SJCRH30 (cell line): ENCODE measurements at places on chromosomes 12 and 14. TPM values are rescaled to one million over a fixed set of nuclear protein-coding genes. Genes with fewer than 3 reads are reported as not detected.

KERA gene
- not detected in 2 replicates for total RNA-seq

CMA1 gene
- total RNA-seq: not detected in 2 replicates

PRKD1 gene
- total RNA-seq: 11.0 and 11.6 TPM in 2 replicates

KRT72 gene
- not detected in 2 replicates for total RNA-seq
